ENCODE measurements at places on chromosomes 1 and 21. TPM values are rescaled to one million over a fixed set of nuclear protein-coding genes. Genes with fewer than 3 reads are reported as not detected.

UBE4B gene
- polyA plus RNA-seq, result 10.8 TPM

CXADR gene
- 1.5 TPM for polyA plus RNA-seq

DNA sequence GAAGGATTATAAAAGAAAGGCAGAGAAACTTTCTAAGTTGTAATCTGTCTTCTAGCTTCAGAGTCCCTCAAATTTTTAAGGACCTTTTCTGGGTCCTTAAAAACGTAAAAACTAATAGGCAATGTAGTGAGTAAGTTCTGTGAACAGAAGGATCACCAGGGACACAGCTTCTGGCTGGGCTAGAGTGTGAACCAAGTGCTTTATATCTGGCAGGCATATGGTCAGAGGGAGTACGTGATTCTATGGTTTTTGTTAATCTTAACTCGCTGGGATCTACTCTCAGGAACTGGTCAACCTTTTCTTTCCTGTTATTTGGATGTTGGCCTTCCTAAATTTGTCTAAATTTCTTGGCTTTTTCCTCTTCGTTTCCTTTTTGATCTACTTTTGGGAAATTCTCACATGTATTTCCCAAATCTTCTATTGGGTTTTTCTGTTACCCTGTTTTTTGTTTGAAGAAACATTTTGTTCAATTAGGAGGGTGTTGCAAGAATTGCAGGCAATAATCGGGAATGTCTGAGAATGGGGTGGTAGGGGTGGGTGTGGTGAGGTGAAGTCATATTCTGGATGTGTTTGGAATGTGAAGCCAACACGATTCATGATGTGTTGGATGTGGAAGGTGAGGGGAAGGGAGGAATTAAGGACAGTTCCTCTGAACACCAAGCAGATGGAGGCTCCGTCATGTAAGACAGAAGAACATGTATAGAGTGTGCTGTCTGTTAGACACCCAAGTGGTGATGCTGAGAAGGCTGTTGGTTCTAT, 193.2 kb downstream of the FMN2 start:
- no peaks in the 10 kb centered on the region for H3K4me1 ChIP-seq
- H3K27me3 ChIP-seq, result no peaks in the 10 kb centered on the region
- no peak for DNase-seq
- H3K36me3 ChIP-seq, result no peaks in the 10 kb centered on the region
- H3K4me3 ChIP-seq, result no peak overlapping the region

GRCh38 chr1:234520908-234521817, 42.2 kb upstream of the TARBP1 start:
- peaks cover 14% of the 10 kb centered on the region for H3K4me1 ChIP-seq
- no peak overlapping the region for H3K27ac ChIP-seq
- H3K36me3 ChIP-seq, result no peaks in the 10 kb centered on the region
- no peak for DNase-seq
- no peaks in the 10 kb centered on the region for H3K27me3 ChIP-seq
- no peak overlapping the region for H3K4me3 ChIP-seq

GRCh38 chr1:65431111-65431705, 10.7 kb downstream of the LEPR start:
- no peaks in the 10 kb centered on the region for H3K36me3 ChIP-seq
- DNase-seq, result peak; percentile 33
- no peaks in the 10 kb centered on the region for H3K4me1 ChIP-seq
- H3K27me3 ChIP-seq, result no peaks in the 10 kb centered on the region

GRCh38 chr1:110339407-110340206, 430 bp downstream of the RBM15 start:
- H3K27me3 ChIP-seq, result no peaks in the 10 kb centered on the region
- no peak for DNase-seq
- peak overlapping the region; percentile 94 for H3K4me3 ChIP-seq

GRCh38 chr1:20389571-20389970, 96.4 kb downstream of the CAMK2N1 start:
- H3K27me3 ChIP-seq, result no peaks in the 10 kb centered on the region
- no peak overlapping the region for H3K4me3 ChIP-seq
- no peaks in the 10 kb centered on the region for H3K4me1 ChIP-seq
- DNase-seq, result no peak

- DNase-seq, result no peak
- no peaks in the 10 kb centered on the region for H3K4me1 ChIP-seq
- H3K27me3 ChIP-seq, result no peaks in the 10 kb centered on the region
- H3K4me3 ChIP-seq, result no peak overlapping the region
- no peak overlapping the region for H3K27ac ChIP-seq
These were observed 15.0 kb upstream of the H3-3A start for GRCh38 chr1:226047495-226047894.

GRCh38 chr1:225825607-225826007, 15.7 kb downstream of the EPHX1 start:
- no peaks in the 10 kb centered on the region for H3K4me1 ChIP-seq
- H3K27me3 ChIP-seq, result no peaks in the 10 kb centered on the region
- H3K27ac ChIP-seq, result no peak overlapping the region
